Mesenchymal stem cell (in vitro differentiated cells and primary cell): ENCODE measurements at places on chromosomes 12 and 14.

DNA sequence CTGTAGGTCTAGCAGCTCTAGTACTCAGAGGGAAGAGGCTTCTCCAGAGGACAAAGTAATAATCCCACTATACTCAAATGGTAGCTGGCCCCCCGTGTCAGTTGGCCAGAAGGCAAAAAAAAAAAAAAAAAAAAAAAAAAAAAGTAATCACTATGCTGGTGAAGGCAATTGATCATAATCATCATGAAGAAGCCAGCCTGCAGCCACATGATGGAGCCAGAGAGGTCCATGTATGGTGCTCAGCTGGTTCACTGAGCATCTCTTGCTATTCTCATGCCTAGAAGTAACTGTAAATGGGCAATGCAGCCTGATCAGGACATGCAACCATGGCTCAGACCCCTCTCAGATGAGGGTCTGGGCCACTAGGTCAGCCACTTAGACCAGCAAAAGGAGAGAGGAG lies 378.8 kb downstream of the MED13L start:
- no peak for DNase-seq

GRCh38 chr12:9975614-9976013 lies 4.4 kb downstream of the CLEC12A start:
- no peak for DNase-seq

- DNase-seq, result no peak
These were observed 55.8 kb downstream of the ARID2 start for GRCh38 chr12:45785315-45785714.

DNA sequence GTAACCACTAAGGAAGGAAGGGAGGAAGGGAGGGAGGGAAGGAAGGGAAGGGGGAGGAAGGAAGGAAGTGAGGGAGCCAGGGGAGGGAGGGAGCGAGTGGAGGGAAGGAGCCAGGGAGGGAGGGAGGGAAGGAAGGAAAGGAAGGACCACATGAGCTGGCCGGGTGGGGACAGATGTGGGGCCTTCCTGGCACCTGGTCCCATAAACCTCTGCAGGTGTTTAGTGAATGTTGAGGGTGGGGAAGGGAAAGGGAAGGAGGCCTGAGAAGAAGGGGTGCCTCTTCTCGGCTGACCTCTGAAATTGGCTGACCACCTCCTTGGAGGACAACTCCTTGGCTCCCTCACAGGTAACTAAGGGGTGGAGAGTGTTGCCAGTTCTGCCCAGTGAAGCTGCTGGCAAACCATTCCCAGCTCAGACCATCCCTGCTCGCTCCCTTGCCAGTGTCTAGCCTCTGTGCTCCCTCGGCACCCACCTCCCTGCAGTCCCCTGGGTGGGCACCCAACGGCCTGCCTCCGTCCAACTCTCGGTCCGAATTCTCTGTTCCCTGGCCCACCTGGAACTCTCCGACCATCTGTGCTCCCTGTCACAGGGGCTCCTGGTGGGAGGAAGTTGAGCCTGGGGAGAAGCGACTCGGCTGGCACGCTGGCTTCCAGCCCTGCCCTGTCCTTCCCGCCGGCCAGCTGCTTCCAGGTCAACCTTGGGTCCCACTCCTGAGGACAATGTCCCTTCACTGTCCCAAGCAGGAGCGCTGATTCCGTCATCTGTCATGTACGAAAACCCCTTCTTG lies 12.2 kb upstream of the PPP1R13B start:
- DNase-seq, result no peak

- DNase-seq, result peak; percentile 88
These were observed 40.8 kb upstream of the PNMA1 start for GRCh38 chr14:73754911-73755360.

- no peak for DNase-seq
These were observed 412.9 kb upstream of the GARIN6 start for GRCh38 chr12:99234702-99235101.

DNA sequence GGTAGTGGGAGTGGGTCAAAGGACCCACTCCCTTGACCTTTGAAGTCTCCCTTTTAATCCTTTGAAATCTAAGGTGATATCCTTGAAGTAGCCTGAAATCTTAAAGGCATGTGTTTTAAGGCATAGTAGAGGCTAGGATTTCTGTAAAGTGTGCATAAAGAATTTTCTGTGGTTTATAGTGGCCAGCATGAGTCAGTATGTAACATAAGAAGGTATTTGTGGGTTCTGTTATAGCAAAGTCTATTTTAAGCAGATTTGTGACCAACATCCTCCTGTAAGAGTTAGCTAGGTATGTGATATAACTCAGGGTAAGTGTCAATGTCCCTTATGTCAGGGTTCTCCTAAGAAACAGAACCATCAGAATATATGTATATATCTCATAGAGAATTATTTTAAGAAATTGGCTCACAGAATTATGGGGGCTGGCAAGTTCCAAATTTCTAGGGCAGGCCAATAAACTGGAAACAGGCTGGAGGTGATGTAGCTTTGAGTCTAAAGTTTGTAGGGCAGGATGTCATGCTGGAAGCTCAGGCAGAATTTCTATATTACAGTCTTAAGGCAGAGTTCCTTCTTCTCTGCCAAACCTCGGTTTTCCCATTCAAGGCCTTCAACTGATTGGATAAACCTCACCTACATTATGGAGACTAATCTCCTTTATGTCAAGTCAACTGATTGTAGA lies 18.7 kb upstream of the EPYC start:
- peak; percentile 79 for DNase-seq

- no peak for DNase-seq
These were observed 517.8 kb downstream of the C12orf50 start for GRCh38 chr12:87511371-87511770.

- DNase-seq, result no peak
These were observed 19.9 kb downstream of the SLC35F4 start for GRCh38 chr14:57845802-57846531.

- DNase-seq, result peak; percentile 35
These were observed 405.8 kb downstream of the MED13L start for GRCh38 chr12:115871714-115872113.

- DNase-seq, result peak; percentile 73
These were observed at the start of gene SNX6 for GRCh38 chr14:34629657-34630529. Gene SNX6 (minus strand): TSS chr14:34630148. CDS start chr14:34630116, 32 bp downstream.

DNA sequence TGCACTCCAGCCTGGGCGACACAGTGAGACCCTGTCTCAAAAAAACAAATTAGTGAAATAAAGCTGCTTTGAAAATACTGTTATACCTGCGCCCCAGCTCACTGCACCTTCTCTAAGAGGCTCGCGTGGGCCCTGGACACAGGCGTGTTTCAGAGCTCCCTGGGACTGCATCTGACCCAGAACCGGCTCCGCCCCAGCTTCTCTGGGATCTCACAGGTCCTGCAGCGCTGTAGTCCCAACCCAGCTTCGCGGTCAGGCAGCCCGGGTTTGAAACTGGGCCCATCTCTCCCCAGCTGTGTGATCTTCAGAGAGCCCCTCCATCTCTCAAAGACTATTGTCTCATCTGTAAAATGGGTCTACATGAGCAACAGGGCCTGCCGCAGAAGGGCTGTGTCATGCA lies 7.5 kb downstream of the RIMBP2 start:
- DNase-seq, result no peak

DNA sequence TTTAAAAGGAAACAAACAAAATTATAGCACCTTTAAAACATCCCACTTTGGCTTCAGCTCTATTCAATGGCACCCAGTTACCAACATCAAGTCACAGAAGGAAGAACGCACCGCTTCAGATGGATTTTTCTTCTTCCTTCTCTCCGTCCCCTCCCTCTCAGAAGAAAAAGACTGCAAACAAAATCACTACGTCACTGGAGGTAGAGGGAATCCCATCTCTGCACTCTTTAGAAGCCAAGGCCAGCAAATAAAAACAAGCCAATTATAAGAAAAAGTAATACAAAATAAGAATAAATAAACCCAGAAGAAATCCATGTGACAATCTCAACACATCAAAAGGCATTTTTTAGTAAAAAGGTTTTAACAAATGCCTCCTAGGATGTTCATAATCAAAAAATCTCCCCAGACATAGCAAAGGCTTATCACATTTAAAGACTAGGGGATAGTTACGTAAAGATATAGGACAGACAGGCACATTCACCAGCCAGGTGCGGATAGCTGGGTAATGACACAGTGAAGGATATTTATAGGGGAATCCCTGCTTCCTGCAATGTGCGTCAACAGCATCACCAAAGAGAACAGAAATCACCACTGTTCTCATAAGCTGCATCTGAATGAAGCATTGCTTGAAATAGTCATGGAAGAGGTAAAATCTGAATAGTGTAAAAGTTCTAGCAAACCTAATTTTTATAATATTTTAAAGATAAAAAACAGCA lies 89.4 kb downstream of the R3HDM2 start:
- peak; percentile 54 for DNase-seq

DNA sequence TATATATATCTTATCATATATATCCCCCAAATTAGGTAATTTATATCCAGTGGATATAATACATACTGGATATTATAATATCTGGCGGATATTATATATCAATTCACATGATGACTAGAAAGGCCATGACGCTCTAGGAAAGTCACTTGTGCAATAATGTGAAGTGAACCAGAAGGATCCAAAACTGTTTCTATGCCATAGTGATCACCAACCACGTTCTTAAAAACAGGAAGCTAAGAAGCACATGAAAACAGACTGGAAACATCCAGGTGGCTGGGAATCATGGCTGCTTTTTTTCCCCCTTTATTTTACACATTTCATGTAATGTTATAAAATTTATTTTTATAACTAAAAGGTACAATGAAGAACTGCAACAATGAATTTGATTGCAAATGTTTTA lies 1.4 kb downstream of the GUCY2C start:
- DNase-seq, result no peak

GRCh38 chr14:95808371-95808770 lies 68.3 kb upstream of the TUNAR start:
- DNase-seq, result no peak

DNA sequence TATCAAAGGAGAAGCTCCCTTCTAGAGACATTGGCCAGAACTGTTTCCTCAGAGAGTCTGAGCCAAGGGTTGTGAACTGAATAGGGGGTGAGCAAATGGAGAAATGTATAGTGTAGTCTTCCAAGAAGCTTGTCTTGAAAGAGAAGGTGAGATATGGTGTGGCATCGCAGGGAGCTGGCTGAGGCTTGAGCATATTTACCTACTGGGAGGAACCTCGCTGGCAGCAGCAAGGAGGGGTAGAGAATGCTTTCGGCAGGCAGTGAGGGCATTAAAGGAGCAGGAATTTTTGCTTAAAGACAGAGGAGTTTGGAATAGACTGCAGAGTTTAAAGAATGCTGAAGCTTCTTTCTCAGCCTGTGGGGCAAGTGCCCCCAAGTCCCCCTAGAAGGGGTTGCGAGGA lies 59.3 kb upstream of the PRMT8 start:
- DNase-seq, result no peak

GRCh38 chr12:106309671-106310505 lies 7.4 kb downstream of the TCP11L2 start:
- peak; percentile 60 for DNase-seq

GRCh38 chr12:102618197-102618877 lies 138.0 kb upstream of the IGF1 start:
- no peak for DNase-seq

DNA sequence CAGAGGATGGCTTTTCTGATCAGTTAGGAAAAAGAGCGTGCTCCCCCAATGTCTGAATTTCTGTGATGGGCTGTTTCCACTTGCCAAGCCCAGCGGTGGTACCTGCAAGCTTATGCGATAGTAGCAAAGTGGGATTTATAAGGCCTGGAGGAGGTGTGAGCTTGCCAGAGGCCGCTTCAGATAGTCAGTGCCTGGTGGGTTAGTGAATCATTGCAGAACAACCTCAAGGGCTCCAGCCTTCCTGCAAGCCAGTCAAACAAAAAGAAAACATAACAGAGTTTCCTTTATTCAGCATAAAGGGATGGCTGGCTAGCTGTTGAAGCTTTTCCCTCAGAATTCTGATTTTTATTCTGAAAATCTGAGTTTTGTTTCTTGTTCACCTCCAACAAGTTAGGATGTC lies 7.6 kb upstream of the BMP4 start:
- peak; percentile 29 for DNase-seq

DNA sequence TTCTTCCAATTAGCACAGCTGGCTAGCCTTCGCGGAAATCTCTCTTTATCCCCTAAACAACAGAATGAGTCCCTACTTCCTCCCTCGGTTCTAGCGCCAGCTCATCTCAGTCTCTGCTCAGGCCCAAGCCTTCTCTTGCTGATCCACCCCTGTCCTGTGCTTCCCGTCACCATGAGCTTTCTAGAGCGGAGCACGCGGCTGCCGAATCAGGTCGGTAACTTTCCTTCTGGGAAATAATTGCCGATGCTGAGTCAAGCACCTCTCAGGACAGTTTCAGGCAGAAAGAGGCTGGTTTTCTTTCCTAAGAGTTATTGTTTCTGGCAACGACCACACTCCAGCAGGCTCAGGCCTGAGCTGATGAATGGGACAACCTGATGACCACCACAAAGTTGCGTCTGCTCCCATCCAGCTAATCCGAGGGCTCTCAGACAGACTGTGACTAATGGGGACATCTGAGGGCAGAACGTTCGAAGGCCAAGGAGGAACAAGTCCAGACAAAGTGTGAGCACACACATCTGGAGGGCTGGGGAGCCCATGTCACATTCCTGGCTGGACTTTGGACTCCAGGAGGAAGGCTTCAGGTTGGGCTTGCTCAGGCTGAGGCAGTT lies 13.6 kb upstream of the GPR68 start:
- DNase-seq, result peak; percentile 59

DNA sequence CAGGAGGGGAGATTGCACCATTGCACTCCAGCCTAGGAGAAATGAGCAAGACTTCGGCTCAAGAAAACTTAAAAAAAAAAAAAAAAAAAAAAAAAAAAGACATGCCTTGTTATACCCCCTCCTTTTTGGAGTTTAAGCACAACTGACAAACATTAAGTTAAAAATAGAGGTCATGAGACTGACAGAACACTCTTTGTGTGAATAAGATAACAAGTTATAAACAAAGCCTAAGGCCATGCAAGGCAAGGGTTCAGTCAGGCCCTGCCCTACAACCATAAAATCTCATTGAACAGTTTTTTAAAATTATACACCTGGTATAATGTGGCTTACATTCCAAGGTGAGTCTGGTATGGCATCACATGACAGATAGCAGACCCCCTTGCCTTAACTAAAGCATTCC lies 39.3 kb downstream of the TSPAN19 start:
- no peak for DNase-seq

DNA sequence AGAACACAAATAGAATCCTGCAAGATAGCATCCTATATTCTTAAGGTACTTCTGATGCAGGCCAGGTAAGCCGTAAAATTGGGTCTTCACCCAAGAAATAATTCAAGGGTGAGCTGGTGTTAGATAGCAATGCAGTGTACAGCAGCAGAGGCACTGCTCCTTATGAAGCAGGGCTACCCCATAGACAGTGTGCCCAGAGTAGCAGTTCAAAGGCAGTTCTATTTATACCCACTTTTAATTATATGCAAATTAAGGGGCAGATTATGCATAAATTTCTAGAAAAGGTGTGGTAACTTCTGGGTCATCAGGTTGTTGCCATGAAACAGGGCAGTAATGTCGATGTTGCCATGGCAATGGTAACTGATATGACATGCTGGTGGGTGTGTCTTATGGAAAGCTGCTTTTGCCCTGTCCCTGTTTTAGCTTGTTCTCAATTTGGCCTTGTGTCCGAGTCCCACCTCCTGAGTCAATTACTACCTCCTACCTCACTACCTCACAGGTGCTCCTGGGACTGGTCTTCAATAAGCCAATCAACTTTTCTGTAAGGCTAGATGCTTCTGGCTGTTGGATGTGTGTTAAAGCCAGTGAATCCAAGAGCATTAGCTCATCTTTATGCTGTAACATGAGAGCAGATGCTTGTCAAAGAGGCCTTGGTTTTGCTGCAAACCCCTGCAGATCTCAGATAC lies 61.0 kb downstream of the PPM1A start:
- DNase-seq, result no peak
